Breast epithelium (tissue), 4 donors: ENCODE measurements at places on chromosomes 12 and 14. TPM values are rescaled to one million over a fixed set of nuclear protein-coding genes. Genes with fewer than 3 reads are reported as not detected.

DNA sequence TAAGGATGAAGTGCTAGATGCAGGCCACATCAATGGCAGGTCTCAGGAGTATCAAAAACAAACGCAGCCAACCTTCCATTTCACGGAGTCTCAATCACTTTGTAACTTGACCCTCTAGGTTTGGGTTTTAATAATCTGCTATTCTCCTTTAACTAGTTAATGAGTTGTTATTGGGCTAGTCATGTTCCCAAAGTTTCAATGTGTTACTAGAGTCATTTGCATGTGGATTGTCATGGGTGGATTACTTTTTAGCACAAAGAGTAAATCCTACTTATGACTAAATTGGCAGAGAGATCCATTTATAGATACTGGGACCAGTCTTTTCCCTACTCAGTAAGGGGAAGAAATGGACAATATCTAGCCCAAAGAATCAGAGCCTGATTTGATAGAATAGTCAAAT lies 151.0 kb downstream of the BCAT1 start:
- no peak for DNase-seq

DNA sequence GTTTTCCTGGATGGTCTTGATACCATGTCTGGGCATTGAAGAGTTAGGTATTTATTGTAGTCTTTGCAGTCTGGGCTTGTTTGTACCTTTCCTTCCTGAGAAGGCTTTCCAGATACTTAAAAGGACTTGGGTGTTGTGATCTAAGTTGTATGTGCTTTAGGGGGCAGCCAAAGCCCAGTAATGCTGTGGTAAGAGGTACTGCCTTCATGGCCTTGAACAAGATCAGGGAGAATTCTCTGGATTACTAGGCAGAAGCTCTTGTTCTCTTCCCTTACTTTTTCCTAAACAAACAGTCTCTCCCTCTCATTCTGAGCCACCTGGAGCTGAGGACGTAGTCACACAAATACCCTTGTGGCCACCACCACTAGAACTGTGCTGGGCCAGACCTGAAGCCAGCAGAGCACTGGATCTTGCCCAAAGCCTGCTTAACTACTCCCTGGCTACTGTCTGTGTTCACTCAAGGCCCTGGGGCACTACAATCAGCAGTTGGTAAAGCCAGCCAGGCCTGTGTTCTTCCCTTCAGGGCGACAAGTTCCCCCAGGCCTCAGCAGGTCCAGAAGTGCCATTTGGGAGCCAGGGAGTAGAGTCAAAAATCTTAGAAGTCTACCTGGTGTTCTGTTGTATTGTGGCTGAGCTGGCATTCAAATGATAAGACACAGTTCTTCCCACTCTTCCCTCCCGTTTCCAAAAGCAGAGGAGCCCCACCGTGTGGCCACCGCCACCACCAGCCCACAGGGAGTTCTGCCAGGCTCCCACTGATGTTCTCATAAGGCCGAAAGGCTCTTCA lies 11.4 kb downstream of the PRORP start:
- no peak for DNase-seq

DNA sequence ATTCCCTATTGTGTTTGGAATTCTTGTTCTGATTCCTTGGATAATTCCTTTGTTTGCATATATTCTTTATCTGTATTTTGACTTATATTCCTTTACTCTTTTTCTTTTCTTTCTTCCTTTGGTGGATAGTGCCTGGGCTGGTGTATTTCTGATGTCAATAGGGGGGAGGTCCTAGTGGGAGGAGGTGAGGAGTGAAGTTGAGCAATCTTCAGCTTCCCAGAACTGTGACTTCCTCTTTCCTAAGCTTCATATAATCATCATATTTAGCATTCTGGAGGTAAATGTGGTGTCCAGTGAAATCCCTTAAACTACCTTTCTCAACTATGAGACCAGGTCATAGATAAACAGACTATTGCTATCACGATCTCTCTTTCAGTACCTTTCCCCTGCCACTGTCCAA lies 29.6 kb upstream of the TBPL2 start:
- DNase-seq: no peak

GRCh38 chr12:57730336-57731067 lies 8.0 kb downstream of the AGAP2 start:
- DNase-seq: no peak

DNA sequence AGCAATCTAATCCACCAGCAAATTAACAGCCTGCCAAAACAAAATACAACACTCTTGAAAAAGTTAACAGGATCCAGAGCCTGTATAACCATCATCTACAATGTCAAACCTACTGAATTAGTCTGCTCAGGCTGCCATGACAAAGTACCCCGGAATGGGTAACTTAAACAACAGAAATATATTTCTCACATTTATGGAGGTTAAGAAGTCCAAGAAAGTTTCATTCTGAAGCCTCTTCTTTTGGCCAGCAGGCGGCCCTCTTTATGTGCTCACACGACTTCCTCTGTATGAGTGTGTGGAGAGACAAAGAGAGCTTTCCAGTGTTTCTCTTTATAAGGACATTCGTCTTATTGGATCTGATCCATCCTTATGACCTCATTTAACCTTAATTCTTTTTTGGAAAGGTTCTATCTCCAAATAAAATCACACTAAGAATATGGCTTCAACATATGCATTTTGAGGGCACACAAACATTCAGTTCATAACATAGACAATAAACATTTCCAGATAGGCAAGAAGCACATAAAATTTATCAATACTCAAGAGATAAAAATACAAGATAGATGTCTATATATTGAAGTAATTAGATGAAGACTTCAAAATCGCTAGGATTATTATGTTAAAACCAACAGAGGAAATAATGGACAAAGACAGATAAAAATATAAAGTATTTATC lies 5.9 kb upstream of the RERG start:
- no peak for DNase-seq

GRCh38 chr12:11884706-11885105 lies 186.0 kb upstream of the BCL2L14 start:
- no peak for DNase-seq

DNA sequence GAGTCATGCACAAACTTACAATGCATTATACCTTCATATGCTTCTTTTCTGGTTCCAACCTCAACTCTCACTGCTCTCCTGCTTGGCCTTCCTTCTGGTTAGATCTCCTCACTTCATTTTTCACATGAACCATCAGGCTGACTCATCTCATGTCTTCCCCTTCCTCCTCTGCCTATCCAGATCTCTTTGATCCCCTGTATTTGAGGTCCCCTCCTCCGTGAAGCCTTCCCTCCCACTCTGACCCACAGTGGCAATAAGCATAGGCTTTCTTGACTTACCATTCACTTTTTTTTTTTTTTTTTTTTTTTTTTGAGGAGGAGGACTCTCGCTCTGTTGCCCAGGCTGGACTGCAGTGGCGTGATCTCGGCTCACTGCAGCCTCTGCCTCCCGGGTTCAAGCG lies 14.7 kb upstream of the ASIC1 start:
- no peak for DNase-seq

- peak; percentile 42 for DNase-seq
Measured at GRCh38 chr14:104280085-104280901, 141.9 kb downstream of the KIF26A start.

GRCh38 chr12:104733717-104734175 lies 224.3 kb downstream of the SLC41A2 start:
- no peak for DNase-seq

- DNase-seq: no peak
Measured at GRCh38 chr14:77091518-77091917, 6.5 kb upstream of the CIPC start.

DNA sequence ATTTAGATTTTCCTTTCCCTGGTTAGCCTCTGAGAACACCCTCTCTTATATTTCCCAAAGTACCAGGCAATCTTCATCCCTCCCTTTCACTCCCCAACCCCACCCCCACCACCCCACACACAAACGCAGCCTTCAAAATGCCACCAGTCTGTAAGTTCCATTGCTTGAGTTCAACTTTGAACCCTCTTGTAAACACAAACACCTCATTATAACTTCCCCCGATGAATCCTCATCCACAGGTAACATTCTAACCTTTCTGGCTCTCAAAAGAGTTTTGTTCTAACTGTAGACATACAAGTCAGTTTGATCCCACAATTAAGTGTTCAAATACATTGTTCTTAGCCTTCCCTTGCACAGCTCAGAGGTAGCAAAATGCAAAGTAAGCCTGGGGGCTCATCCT lies 199.4 kb upstream of the FOXN3 start:
- DNase-seq: no peak

GRCh38 chr14:64601571-64601970 lies 51.8 kb downstream of the PPP1R36 start:
- DNase-seq: no peak

DNA sequence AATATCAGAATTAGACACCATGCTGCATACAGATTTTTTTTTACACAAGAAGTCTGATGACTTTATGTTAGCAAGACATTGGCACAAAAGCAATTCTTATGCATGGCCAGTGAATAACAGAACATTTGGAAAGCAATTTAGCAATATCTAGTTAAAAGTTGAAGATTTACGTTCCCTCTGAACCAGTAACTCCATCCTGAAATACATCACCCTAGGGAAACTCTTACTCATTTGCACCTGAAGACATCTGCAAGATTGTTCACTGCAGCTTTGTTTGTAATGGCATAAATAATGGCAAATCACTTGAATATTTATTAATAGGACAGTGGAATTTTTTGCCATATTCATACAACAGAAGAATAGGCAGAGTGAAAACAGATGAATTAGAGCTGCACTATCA lies 670.0 kb upstream of the NOVA1 start:
- no peak for DNase-seq

DNA sequence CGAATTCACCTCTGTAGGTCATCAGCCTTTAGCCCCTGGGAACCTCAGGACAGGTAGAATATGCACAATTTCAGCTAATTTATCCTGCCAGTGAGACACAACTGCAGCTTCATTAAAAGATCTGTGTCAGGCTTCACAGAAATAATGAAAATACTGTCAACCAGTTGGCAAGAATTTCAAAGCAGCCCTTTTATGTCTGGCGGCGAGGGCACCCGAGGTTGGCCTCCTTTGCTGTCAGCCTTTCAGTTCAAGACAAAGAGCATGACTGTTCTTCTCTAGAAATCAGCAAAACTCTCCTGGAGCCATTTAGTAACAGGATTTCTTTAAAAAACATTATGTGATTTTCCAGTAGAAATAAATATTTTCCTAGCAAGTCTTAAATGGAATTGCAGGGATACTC lies 75.9 kb downstream of the BBS10 start:
- no peak for DNase-seq

DNA sequence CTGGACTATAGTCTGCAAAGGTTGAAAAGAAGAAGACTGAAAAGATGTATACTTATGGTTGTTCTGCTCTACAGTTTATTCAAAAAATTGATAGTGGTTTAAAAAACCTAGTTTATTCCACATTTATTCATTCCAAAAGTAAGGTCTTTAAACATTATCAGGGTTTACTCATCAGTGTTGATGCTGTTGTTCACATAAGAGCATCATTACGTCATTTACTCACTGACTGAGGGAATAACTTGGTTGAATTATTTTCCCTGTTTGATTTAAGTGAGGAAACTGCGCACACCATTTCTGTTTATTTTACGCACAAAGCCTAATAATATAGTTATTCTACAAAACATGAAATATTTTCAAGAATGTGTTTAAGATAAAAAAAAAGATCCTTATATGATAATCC lies 303.1 kb upstream of the PRKD1 start:
- no peak for DNase-seq

- DNase-seq: no peak
Measured at GRCh38 chr14:24313913-24314312, 2.6 kb downstream of the LTB4R start.

DNA sequence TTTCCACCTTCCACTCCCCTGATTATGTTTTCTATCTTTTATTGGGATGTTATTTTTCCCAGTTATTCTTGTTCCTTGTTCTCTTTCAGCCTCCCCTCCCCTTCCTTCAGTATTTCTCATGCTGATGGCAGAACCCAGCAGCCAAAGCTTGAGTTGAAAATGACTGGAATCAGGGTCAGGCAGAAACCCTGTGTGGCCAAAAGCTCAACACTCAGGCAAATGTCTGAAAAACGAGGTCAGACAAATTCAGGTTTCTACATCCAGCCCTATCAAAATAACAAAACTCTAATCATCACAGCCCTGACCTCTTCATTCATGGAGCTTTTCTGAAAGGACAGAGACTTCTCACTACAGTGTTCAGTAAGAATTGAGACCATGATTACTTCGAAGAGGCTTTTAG lies 134.6 kb downstream of the PTPRR start:
- no peak for DNase-seq

- peak; percentile 51 for DNase-seq
Measured at GRCh38 chr14:101505236-101505970, 55.9 kb upstream of the DIO3 start.

DNA sequence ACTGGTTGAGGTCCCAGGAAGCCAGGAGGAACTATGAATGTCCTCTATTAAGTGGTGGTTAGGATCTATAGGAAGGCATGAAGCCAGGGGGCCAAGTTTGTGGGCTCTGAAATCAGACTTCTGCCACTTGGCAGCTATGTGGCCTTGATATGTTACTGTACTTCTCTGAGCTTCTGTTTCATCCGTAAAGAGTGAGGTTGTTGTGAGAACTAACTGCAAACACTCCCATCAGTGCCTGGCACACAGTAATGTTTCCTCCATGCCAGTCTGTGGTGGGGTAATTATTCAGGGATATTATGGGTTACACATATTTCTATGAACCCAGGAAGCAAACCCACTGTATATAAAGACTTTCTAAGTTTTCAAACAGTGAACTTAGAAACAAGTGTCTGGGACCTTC lies 57.4 kb downstream of the PLXNC1 start:
- DNase-seq: no peak

- DNase-seq: no peak
Measured at GRCh38 chr14:60164404-60164711, 840 bp downstream of the DHRS7 start.

- no peak for DNase-seq
Measured at GRCh38 chr12:111168009-111168900, 200.6 kb downstream of the PHETA1 start.

- DNase-seq: no peak
Measured at GRCh38 chr12:124755801-124756148, 107.9 kb downstream of the SCARB1 start.

- no peak for DNase-seq
Measured at GRCh38 chr12:77060883-77061240, 4.5 kb downstream of the E2F7 start.

- DNase-seq: peak; percentile 57
Measured at GRCh38 chr12:7994731-7995205, 37.7 kb upstream of the FOXJ2 start.

GRCh38 chr14:55781046-55781445 lies 201.0 kb downstream of the KTN1 start:
- DNase-seq: no peak

GRCh38 chr12:27667540-27667939 lies 28.7 kb upstream of the REP15 start:
- DNase-seq: no peak

DNA sequence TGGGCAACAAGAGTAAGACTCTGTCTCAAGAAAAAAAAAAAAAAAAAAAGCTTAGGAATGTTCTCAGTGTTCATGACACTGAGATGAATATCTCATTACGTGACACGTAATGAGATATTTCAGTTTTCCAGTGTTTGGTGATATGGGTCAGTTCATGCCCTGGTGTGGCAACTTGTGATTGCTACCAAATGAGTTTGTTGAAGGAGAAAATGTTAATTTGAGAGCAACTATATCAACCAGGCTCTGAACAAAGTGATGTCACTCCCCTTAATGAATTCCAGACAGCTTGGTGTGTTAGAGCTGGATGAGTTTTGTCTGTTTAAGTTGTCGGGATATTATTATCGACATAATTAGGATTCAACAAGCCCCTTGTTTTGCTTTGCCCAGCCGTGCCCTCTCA lies 211.7 kb downstream of the DPF3 start:
- no peak for DNase-seq

SLC38A2 gene
- total RNA-seq: 399 TPM

DPY19L2 gene
- 22.4 TPM for total RNA-seq

TCL1A gene
- not detected for total RNA-seq

PDZRN4 gene
- 2.8 TPM for total RNA-seq

NXPH4 gene
- not detected for total RNA-seq

WNT5B gene
- total RNA-seq: 11.9 TPM

SERPINA10 gene
- not detected for total RNA-seq

GALNT16 gene
- total RNA-seq: 20.6 TPM
